ENCODE measurements at places on chromosomes 2 and 18.

GRCh38 chr18:46319783-46320182, 215.6 kb downstream of the HAUS1 start:
- no peak for DNase-seq

- DNase-seq, result no peak
Observed at GRCh38 chr2:236600892-236601291, 31.3 kb downstream of the ACKR3 start.

DNA sequence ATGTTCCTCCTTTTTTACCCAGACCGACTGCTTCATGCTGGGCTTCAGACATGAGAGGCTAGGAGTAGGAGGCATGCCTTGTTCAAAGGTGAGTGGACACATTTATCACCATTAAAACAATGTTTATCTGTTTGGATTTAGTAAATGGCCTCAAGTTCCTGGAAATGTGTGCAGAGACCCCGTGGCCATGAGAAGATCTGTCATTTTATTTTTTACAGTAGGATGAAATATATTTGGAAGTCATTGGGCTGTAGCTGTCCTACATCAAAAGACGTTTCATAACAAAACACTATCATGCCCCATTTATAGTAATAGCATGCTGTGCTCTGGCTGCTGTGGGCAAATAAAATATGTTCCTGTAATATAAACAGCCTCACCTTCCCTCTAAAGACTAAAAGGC, 403.9 kb upstream of the TNP1 start:
- no peak for DNase-seq

DNA sequence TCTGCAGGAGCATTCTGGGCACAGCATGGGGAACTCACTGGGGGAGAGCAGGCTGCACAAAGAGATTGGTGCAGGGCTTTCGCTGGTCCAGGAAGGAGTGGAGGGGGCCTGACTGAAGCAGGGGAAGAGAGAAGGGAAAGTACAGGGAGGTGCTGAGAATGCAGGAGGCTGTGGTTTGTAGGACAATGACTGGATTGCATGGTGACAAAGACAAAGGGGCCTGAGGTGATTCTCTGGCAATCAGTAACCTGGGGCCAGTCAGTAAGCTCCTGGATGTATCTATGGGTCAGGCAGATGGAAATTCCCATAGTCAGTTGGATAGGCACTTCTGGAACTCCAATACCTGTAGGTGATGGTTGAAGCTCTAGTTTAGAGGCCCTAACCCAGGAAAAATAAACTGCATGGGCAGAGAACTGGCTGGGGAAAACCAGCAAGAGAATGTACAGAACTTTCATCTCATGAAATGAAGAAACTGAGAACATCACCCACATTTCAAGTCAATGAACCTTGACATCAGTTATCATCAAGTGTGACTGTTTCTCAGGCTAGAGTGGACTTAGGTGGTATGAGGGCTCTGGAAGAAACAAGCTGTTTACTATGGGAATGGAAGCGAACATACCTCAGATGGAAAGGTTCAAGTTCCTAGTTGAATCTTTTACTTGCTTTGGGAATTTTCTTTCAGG, 193.2 kb downstream of the TPGS2 start:
- no peak for DNase-seq

DNA sequence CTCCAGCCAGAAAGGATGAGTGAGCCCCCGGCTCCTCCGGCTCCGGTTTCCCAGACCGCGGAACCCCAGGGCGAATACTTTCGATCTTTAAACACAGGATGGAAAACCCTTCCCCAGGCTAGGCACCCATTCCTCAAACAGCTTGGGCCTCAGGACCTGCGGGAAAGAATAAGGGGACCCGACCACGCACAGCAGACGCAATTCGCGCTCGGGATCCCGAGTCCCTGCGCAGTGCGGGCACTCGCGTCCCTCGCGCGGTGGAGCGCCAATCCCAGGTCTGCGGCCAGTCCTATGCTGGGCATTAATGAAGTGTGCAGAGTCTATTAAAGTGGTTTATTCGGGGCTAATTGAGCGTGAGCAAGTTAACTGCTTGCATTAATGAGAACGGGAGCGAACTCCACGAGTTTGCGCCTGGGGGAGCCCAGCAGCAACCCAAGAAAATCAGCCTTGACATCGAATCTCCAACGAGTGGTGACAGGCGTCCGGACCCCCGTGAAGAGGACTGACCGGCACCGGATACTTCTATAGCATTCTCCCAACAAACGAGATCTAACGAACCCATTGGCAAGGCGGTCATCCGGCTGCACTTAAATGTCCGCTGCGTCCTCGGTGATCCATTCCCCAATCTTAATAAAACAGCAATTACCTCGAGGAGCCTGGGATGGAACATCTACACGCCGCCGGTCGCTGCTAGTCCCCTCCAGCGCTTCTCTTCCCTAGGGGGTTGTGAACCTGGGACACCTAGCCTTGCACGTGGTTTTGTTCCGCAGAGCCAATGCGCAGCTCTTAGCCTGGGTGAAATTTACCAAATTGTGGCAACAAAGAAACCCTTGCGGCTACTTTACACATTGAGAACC, 1.6 kb downstream of the OSR1 start:
- no peak for DNase-seq
